Stimulated activated CD4-positive, alpha-beta T cell treated with anti-CD3 and anti-CD28 coated beads, Interleukin-15, amount 100 ng/mL, for 1 hour (primary cell): ENCODE measurements at places on chromosomes 2 and 18.

DNA sequence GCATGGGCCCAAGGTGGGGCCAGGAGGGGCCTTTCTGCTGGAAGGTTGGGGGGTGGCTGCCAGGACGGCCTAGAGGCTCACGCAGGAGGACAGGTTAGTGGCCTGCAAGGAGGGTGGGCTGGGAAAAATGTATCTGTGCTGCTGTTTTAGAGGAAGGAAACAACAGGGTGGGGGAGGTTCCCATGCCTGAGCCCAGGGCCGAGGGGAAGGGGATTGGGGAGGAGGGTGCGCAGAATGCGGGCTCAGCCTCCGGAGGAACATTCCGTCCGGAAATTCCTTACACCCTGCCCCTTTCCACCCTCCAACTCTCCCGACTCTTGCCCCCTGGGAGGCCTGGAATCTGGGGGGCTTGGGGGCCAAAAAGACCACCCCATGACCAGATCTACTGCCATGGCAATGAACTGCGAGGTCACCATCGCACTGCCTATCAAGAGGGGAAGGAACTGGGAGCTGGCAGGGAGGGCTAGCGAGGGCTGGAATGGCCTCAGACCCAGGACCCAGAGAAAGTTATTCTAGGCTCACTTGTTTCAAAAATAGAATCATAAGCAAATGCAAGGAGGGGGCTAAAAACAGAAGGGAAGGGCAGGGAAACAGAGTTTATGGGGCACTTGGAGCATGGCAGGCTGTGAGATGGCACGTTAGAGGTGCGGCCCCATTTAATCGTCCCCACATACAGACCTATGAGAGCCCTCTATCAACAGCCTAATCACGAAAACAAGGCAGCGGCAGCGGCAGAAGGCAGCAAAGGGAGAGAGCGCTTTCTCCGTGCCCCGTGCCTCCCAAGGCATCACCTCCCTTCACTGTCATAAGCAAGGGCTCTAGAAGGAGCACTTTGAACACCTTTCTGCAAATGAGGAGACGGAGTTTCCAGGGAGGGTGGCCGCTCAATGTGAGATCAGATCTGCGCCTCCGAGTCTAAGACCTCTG is 90.4 kb downstream of the TNS1 start:
- no peak for DNase-seq

DNA sequence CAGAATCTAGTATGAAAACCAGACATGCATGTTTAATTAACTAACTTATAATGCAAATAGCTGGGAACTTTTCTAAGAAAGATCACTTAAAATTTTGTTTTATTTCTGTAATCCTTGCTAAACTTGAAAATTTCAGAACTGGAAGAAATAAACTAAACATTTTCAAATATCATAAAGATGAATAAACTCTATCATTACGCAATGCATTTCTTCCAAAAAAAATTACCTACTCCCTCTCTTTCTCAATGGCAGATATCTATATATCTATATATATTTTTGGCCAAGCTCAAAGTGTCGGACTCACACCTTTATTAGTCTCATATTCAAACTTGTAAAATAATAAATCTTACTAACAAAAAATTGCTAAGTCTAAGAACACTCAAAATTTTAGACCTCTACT is 158.1 kb downstream of the SLC39A10 start:
- DNase-seq: no peak

GRCh38 chr2:62152000-62152399 is 43.9 kb upstream of the B3GNT2 start:
- no peak for DNase-seq

- DNase-seq: no peak
Observed at GRCh38 chr2:47310801-47311560, 92.0 kb upstream of the MSH2 start.

GRCh38 chr2:197164141-197164754 is 146.3 kb downstream of the ANKRD44 start:
- DNase-seq: no peak

- no peak for DNase-seq
Observed at GRCh38 chr2:201172279-201172678, 10.7 kb upstream of the CASP10 start.

GRCh38 chr2:2735041-2735440 is 404.0 kb upstream of the MYT1L start:
- DNase-seq: no peak

DNA sequence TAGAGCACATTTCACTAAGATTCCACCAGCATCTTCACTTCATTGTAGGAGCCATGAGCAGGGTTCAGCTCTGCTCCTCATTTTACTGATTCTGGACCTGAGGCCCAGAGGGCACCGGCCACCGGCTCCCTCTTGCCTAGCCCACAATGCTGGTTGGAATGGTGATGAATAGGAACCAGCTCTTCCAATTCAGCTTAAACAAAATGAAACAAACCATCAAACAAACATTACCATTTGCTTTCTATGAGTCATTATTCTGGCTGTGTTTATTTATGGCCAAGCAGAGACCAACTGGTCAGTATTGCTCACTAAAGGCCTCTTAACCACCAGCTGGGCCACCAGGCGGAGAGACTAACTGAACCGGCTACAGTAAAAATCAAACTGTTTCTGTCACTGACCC is 176.7 kb downstream of the MTX2 start:
- no peak for DNase-seq
